ENCODE measurements at places on chromosomes 5 and 9. TPM values are rescaled to one million over a fixed set of nuclear protein-coding genes. Genes with fewer than 3 reads are reported as not detected.

Gene DYNC2I2
- polyA plus RNA-seq = 43.3 TPM

Gene TRPM3
- 0.47 TPM for polyA plus RNA-seq

Gene MARVELD2
- 3.2 TPM for polyA plus RNA-seq

Gene PCDH12
- 18.0 TPM for polyA plus RNA-seq

Gene CDH10
- 0.48 TPM for polyA plus RNA-seq

Gene ACER2
- polyA plus RNA-seq = 1.1 TPM

Gene TEX48
- polyA plus RNA-seq = not detected

Gene KLF4
- polyA plus RNA-seq = 32.6 TPM

Gene PGM5
- 45.6 TPM for polyA plus RNA-seq

Gene IFNA21
- not detected for polyA plus RNA-seq

Gene PTGR1
- polyA plus RNA-seq = 45.3 TPM

Gene FAT2
- polyA plus RNA-seq = 0.26 TPM

Gene PRUNE2
- 9.9 TPM for polyA plus RNA-seq

Gene CCL19
- 0.16 TPM for polyA plus RNA-seq

Gene PAEP
- polyA plus RNA-seq = 0.35 TPM

Gene BTNL8
- 0.16 TPM for polyA plus RNA-seq

Gene ESM1
- 3.4 TPM for polyA plus RNA-seq

Gene ADAMTS12
- 14.8 TPM for polyA plus RNA-seq

Gene PCDHGA2
- 2.2 TPM for polyA plus RNA-seq

Gene DND1
- polyA plus RNA-seq = not detected

Gene FAM151B
- polyA plus RNA-seq = 3.9 TPM

Gene PCDHGB7
- 9.2 TPM for polyA plus RNA-seq

Gene NUP155
- polyA plus RNA-seq = 19.5 TPM

Gene TOR1B
- 14.8 TPM for polyA plus RNA-seq

Gene CER1
- polyA plus RNA-seq = 0.23 TPM

Gene IL33
- 27.9 TPM for polyA plus RNA-seq

Gene OGN
- polyA plus RNA-seq = 384 TPM

Gene SMIM32
- 0.19 TPM for polyA plus RNA-seq

Gene SLC46A2
- polyA plus RNA-seq = not detected

Gene ORM2
- polyA plus RNA-seq = not detected

Gene NIPAL4
- polyA plus RNA-seq = 0.14 TPM

Gene MOCS2
- polyA plus RNA-seq = 48.6 TPM

Gene GSN
- 293 TPM for polyA plus RNA-seq

Gene NME5
- 0.63 TPM for polyA plus RNA-seq

Gene LRRC19
- 0.15 TPM for polyA plus RNA-seq

Gene FAM153A
- polyA plus RNA-seq = 0.51 TPM

Gene EDIL3
- 13.1 TPM for polyA plus RNA-seq

Gene EGFLAM
- 29.3 TPM for polyA plus RNA-seq

Gene SPATA31E1
- not detected for polyA plus RNA-seq

Gene MCC
- 19.5 TPM for polyA plus RNA-seq

Gene IFNA2
- not detected for polyA plus RNA-seq

Gene DCTN4
- polyA plus RNA-seq = 36.9 TPM

Gene SEMA6A
- polyA plus RNA-seq = 58.1 TPM

Gene CSF1R
- polyA plus RNA-seq = 31.4 TPM

Gene IFNE
- not detected for polyA plus RNA-seq

Gene OR1J2
- not detected for polyA plus RNA-seq

Gene PHYHD1
- polyA plus RNA-seq = 34.9 TPM

Gene CD180
- polyA plus RNA-seq = 1.7 TPM

Gene GARIN3
- not detected for polyA plus RNA-seq

Gene OTULINL
- polyA plus RNA-seq = 4.2 TPM

Gene SLC6A19
- not detected for polyA plus RNA-seq

Gene GRM6
- 0.55 TPM for polyA plus RNA-seq

Gene FRRS1L
- 1.1 TPM for polyA plus RNA-seq

Gene SPATA31A3
- not detected for polyA plus RNA-seq

Gene ETF1
- polyA plus RNA-seq = 47.1 TPM

Gene PCDHGC3
- 165 TPM for polyA plus RNA-seq

Gene RASA1
- 27.7 TPM for polyA plus RNA-seq

Gene NUTM2G
- 1.1 TPM for polyA plus RNA-seq
